ENCODE measurements at places on chromosomes 4 and X. TPM values are rescaled to one million over a fixed set of nuclear protein-coding genes. Genes with fewer than 3 reads are reported as not detected.

Gene BEND2
- total RNA-seq, result under 0.01 TPM

Gene PLAC1
- not detected for total RNA-seq

Gene PYURF
- 70.8 TPM for total RNA-seq

Gene KLHL4
- 50.1 TPM for total RNA-seq

Gene PF4V1
- total RNA-seq, result 2.5 TPM

DNA sequence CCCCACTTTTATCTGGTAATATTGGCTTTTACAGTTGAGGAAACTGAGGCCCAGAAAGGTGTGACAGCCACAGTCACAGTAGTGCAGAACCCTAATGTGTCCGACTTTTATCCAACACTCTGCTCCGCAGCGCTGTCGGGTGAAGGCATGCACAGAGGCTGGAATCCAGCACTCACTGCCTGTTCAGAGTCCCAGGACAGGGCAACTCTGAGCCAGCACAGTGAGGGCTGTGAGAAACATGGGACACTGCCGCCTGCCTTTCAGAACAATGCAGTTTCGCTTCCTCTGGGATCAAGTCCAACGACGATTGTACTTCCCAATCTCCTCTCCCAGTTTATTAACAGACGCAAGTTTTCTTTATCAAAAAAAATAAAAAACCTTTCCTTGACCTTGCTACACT, 41.9 kb upstream of the PDGFRA start:
- DNase-seq, result no peak

- DNase-seq, result no peak
These were observed 140.0 kb downstream of the COL4A6 start for GRCh38 chrX:108298165-108298602.

DNA sequence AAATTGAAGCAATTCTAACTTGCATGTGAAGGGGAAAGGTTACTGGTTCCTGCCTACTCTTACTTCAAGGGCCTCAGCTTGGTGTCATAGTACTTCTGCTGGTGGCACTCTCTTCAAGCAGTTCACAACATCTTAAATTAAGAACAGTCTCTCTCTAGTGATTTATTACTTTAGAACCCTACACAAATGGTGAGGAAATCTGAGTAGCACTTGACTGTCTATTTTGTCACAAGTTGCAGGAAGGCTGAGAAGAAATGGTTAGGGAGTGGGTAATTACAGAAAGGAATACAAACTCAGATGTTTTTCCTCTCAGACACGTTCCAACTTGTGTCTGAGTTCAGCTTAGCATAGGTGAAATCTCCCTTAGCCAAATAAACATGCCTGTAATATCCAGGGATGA, 242.3 kb upstream of the GRIA3 start:
- DNase-seq, result no peak

GRCh38 chr4:144411119-144411518, 234.8 kb upstream of the HHIP start:
- no peak for DNase-seq

DNA sequence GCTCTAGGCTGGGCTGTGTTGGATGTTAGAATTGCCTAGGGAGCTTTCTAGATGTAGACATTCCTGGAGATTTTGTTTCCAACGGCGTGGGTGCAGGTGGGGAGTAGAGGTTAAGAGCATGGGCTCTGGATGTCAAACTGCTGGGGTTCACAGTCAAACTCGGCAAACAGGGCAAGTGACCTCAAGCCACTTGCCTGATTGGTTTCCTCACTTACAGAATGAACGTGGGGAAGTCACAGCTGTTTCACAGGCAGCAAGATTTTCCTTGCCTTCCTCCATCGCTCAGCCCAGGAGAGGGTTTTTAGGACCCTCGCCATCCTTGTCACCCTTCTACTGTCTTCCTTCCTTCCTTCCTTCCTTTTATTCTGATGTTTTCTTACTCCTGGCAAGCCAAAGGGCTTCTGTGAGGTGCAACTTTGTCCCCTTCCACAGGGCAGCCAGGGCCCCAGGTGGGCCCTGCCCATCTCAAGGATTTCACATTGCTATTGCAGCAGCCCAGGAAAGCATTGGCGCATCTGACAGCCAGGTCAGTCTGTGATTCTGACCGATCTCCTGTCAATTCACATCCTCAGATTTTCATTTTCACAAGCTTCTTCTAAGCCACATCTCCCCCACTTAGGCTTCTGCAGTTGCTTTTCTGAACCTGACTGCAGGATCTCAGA, 7.0 kb downstream of the RTL5 start:
- DNase-seq, result no peak

- DNase-seq, result no peak
These were observed 115.4 kb upstream of the STK26 start for GRCh38 chrX:131907488-131908314.

Measured in occipital lobe (tissue), 3 donors.